Body of pancreas (tissue), 4 donors: ENCODE measurements at places on chromosomes 3 and 15.
A peak's percentile ranks its signal among the peaks of the same experiment; 100 is the strongest.

GRCh38 chr3:97089621-97090020 is 275.2 kb downstream of the EPHA6 start:
- H3K27ac ChIP-seq: no peak overlapping the region
- H3K27me3 ChIP-seq: no peaks in the 10 kb centered on the region
- H3K36me3 ChIP-seq: no peaks in the 10 kb centered on the region
- H3K4me3 ChIP-seq: no peak overlapping the region

DNA sequence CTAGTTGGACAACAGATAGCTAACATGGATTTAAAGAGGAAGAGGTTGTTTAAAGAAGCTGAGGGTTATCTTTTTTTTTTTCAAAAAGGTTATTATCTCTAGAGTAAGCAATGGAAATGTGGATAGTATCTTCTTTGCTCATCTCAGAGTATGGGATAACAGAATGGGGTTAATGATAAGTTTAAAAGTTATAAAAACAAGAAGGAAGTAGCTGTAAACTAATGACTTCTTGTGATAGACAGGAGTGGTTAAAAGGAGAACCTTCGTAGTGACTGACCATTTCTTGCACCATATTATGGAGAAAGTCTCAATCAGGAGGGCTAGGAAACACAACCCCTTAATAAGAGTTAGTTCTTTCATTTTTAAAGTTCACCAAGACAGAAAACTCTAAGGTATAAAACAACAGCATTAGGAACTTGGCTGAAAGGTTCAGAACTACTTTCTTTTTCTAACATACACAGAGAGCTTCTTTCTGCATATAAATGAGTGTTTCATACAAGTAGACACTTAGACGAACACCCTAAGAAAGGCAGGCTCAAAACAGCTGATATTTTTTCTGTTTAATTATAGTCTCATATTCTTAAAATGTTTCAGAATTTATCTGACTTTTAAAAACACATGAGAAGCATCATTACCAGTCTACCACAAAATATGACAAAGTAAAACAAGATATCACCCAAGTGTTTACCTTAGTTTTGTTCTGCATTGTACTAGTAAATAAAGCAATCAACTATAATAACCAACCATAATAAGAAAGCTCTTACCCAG is 140.0 kb downstream of the MEIS2 start:
- DNase-seq: no peak
- no peak overlapping the region for H3K4me3 ChIP-seq
- no peak overlapping the region for H3K27ac ChIP-seq
- no peaks in the 10 kb centered on the region for H3K27me3 ChIP-seq
- peaks cover 23% of the 10 kb centered on the region for H3K4me1 ChIP-seq

DNA sequence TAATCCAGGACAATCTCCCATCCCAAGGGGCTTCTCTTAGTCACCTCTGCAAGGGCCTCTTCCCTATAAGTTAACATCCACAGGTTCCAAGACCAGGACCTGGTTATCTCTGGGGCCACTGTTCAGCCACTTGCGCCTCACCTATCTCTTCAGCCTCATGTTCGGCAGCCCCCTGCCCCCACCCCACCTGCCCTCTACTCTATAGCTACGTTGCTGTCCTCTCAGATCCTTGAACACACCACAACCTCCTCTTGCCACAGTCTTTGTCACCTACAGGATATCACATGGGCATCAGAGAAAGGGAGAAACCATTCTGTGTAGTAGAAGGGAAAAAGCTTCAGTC is 33.9 kb downstream of the SLC41A3 start:
- no peak overlapping the region for H3K27ac ChIP-seq
- no peaks in the 10 kb centered on the region for H3K36me3 ChIP-seq
- no peaks in the 10 kb centered on the region for H3K4me1 ChIP-seq

- no peaks in the 10 kb centered on the region for H3K27me3 ChIP-seq
- no peak for DNase-seq
- H3K4me3 ChIP-seq: no peak overlapping the region
- no peaks in the 10 kb centered on the region for H3K36me3 ChIP-seq
These were observed 891.1 kb downstream of the TUSC7 start for GRCh38 chr3:117600666-117601065.

GRCh38 chr15:83443076-83443847 is 3.9 kb upstream of the SH3GL3 start:
- no peak overlapping the region for H3K4me3 ChIP-seq
- H3K27ac ChIP-seq: no peak overlapping the region
- H3K4me1 ChIP-seq: peaks cover 18% of the 10 kb centered on the region
- DNase-seq: no peak
- no peaks in the 10 kb centered on the region for H3K36me3 ChIP-seq

DNA sequence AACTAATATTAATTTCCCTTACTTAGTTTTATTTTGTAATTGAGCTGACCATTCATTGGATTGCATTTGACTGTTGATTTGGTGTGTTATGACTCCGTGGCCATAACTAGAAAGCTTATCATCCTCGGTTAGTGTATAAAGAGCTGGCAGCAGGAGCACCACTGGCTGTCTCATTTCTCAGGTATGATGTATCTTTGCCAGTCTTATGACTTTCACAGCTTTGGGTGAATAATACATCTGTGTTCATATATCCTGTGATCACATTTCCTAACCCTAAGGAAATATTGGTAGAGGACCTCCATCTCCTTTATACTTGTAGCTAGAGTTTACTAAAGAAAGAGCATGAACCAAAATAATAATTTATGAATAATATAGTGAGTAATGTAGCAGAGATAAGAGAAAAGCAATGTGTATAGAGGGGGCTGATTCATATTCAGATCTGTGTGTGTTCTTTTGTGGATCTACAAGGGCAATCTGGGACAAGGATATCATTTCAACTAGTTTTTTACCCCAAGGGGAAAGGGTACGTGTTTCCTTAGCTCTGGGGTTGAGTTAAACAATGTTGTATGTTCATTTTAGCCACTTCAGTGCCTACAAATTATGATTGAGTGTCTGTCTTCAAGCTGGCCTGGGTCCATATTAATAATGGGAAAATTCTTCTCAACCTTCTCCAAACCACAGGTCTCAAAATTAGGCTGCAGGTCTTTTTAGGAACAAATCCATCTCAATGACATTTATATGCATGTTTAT is 901.7 kb downstream of the NTRK3 start:
- no peaks in the 10 kb centered on the region for H3K36me3 ChIP-seq
- DNase-seq: no peak
- no peaks in the 10 kb centered on the region for H3K4me1 ChIP-seq
- no peaks in the 10 kb centered on the region for H3K27me3 ChIP-seq
- H3K27ac ChIP-seq: no peak overlapping the region

DNA sequence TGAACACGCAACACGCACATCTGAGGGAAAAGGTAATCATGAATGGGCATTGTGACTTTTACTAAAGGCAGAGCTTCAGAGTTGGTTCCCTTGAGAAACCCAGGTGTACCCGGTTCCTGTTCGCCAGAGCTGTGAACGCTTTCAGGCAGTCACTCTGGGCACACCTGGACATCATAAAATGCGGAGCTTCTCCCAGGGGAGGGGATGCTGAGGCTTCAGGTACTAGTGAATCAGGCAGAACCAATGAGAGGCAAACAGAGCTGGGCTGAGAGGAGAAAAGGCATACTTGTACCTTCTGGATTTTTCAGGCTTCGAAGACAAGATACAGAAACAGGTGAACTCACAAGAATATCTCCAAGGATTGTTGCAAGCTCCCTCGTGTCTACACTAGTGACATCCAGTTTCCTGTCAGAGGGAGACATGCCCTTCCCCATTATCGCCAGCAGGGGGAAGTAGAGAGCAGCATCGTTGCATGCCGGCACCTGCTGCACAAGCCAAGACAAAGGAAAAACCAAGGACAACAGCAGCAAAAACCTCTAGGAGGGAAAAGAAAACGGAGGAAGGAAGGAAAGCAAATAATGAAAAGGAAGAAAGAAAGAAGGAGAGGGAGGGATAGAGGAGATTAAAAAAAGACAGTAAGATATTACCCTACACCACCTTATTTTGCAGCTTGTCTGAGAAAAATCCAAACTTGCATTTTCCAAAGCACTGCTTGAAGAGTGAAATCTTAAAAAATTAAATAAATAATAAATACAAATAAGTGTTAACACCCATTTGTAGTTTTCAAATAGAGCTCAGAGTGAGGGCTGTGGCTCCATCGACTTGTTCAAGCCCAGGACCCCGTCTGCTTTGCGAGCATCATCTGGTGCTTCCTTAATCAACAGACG is 2.0 kb downstream of the AHSG start:
- no peak overlapping the region for H3K27ac ChIP-seq
- DNase-seq: peak; percentile 85
- H3K4me3 ChIP-seq: no peak overlapping the region
- H3K27me3 ChIP-seq: no peaks in the 10 kb centered on the region
- H3K36me3 ChIP-seq: no peaks in the 10 kb centered on the region

GRCh38 chr15:80483725-80484161 is 79.6 kb downstream of the ARNT2 start:
- H3K36me3 ChIP-seq: no peaks in the 10 kb centered on the region
- no peak overlapping the region for H3K4me3 ChIP-seq
- H3K27ac ChIP-seq: no peak overlapping the region
- no peaks in the 10 kb centered on the region for H3K27me3 ChIP-seq

GRCh38 chr3:157040456-157040855 is 119.5 kb downstream of the CCNL1 start:
- H3K27me3 ChIP-seq: no peaks in the 10 kb centered on the region
- no peaks in the 10 kb centered on the region for H3K36me3 ChIP-seq
- no peaks in the 10 kb centered on the region for H3K4me1 ChIP-seq
- no peak overlapping the region for H3K27ac ChIP-seq
- no peak for DNase-seq
- no peak overlapping the region for H3K4me3 ChIP-seq
